ENCODE measurements at places on chromosomes 7 and 10.

DNA sequence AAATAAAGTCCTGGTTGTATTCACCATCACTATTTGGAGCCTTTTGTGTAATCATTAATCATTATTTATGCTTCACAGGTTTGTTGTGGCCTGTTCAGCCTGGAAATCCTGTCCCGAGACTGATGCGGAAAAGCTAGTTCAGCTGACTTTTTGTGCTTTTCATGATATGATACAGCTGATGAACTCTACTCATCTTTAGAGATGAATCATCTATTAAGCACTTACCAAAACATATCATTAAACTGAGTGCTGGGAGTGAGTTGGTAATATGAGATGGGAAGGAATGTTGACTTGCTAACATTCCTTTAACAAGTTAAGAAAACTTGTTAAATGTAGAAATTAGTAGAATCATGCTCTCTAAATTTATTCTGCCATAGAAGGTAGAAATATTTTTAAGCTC lies 53.0 kb downstream of the CROT start:
- no peak for DNase-seq

DNA sequence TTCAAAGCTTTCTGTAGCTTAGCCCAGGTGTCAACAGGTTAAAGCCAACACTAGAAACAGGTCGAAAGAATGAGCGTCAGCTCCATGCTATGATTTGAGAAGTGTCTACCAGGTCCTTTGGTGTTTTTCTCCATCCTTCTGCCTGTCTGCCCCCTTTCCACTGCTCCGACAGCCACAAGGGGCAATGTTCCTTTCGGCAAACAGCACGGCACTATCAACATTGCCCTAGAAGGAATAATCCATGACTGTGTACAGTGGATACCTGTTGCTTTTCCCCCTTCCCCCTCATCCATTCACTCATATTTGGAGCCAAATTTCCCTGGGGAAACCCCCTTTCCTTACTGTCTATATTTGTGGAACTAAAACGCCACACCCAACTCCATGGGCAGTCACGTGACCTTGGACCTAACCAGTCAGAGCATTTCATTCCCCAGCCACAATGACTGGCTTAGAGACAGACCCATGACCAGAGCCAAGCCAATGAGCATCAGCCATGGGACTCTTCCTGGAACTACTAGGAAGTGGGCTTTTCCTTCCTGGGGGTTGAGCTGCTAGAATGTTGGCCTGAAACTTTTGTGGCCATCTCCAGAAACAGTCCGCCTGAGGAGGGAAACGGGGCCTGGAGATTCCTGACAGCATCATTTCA lies 51.5 kb downstream of the AFAP1L2 start:
- DNase-seq: no peak

GRCh38 chr10:24034571-24034970 lies 174.4 kb upstream of the KIAA1217 start:
- DNase-seq: peak; percentile 50

- DNase-seq: no peak
Observed at GRCh38 chr7:69871886-69872569, 273.8 kb downstream of the AUTS2 start.

DNA sequence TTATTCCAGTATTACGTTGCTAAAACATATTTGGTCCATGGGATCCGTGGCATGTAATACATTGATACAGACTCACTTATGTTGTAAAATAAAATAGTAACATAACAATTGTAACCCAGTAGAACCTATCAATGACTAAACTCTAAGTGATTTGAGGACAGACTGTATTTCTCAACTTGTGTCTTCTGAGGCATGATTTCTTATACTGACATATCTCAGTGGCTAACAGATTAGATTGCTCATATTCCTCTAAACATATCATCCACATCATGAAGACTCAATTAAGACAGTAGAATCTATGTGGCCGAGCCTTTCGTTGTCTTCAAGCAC lies 72.3 kb downstream of the CREB5 start:
- no peak for DNase-seq

- no peak for DNase-seq
Observed at GRCh38 chr7:100406767-100407166, 21.7 kb downstream of the ZCWPW1 start.

DNA sequence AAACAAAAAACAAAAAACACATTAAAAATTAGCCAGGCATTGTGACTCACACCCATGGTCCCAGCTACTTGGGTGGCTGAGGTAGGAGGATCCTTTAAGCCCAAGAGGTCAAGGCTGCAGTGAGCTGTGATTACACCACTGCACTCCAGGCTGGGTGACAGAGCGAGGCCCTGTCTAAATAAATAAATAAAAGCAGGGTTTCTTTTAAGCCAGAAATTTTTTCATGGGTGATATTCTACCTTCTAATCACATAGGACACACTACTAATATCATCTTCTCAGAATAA lies 14.2 kb upstream of the SVIL start:
- DNase-seq: no peak

GRCh38 chr7:47383072-47383471 lies 198.8 kb downstream of the TNS3 start:
- no peak for DNase-seq

- peak; percentile 67 for DNase-seq
Observed at GRCh38 chr7:77310982-77311381, 105.2 kb downstream of the GSAP start.
